Stimulated activated CD4-positive, alpha-beta T cell treated with anti-CD3 and anti-CD28 coated beads, Interleukin-15, amount 100 ng/mL, for 1 hour (primary cell): ENCODE measurements at places on chromosomes 3 and 15.

DNA sequence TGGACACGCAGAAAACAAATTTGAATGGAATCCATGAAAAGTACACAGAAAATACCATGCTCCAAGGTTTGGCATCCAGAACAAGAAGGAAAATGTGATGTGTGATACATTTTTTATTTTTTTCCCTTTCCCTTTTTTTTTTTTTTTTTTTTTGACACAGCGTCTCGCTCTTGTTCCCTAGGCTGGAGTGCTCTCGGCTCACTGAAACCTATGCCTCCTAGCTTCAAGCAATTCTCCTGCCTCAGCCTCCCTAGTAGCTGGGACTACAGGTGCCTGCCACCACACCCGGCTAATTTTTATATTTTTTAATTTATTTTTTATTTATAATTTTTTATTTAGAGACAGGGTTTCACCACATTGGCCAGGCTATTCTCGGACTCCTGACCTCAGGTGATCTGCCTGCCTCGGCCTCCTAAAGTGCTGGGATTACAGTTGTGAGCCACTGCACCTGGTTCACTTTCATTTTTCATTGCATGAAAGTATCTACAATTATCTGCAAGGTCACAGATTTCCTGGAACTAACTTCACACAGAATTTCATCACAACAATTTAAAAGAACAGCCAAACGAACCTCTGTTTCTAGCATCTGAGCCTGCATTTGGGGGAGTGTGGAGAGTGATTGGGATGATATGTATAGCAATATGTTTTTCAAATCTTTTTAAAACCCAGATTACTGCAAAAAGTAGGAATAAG, 8.3 kb downstream of the POU1F1 start:
- no peak for DNase-seq

GRCh38 chr15:33064878-33065277, 129.6 kb downstream of the FMN1 start:
- DNase-seq, result no peak

DNA sequence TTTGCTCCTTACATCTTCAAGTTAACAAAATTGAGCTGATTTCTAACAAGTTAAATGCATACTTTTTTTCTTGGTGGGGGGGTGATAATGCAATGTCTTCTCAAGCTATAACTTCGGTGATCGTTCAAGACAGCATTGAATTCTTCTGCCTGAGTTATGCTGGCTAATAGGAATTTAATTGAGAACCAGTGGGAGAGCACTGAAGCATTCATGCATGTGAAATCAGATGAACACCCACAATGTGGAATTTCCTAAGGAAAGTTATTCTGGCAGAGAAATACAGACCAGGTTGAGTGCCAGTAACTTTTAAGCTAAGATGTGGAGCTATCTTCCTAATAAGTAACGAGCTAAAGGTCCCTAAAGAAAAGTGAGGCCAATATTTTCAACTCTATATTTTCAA, 3.0 kb downstream of the SPATA16 start:
- DNase-seq, result no peak

DNA sequence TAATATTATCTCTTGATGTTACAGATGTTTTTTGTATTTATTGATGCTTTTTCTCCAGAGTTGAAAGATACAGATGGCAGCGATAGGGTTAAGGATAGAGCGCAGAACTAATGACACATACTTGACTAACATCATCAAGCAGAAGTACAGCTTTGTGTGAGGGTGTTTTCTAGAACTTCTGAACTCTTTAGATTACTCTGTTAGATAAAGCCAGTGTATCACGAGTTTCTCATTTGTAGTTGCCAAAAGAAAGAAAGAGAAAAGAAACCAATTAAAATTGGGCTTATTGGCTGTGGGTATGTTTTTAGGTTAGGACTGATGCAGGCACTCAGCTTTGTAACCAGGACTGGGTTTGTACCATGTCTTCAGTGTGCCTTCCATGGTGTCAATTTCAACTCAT, 6.6 kb upstream of the GPR171 start:
- no peak for DNase-seq

DNA sequence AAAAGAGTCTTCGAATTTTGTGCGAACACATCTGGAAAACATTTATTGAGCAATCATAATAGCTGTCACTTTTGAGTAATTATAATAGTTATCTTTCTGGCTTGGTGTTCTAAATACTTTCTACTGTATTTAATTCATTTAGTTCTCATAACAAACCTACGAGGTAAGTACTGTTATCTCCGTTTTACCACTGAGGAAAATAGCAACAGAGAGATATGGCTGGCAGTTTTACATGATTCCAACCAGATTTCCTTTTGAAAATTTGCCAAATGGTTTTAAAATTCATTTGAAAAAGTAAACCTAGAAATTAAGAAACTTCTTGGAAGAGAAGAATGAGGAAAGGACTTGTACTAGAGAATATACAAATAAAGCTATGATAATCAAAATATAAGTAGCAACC, 37.3 kb upstream of the MGA start:
- DNase-seq, result no peak

DNA sequence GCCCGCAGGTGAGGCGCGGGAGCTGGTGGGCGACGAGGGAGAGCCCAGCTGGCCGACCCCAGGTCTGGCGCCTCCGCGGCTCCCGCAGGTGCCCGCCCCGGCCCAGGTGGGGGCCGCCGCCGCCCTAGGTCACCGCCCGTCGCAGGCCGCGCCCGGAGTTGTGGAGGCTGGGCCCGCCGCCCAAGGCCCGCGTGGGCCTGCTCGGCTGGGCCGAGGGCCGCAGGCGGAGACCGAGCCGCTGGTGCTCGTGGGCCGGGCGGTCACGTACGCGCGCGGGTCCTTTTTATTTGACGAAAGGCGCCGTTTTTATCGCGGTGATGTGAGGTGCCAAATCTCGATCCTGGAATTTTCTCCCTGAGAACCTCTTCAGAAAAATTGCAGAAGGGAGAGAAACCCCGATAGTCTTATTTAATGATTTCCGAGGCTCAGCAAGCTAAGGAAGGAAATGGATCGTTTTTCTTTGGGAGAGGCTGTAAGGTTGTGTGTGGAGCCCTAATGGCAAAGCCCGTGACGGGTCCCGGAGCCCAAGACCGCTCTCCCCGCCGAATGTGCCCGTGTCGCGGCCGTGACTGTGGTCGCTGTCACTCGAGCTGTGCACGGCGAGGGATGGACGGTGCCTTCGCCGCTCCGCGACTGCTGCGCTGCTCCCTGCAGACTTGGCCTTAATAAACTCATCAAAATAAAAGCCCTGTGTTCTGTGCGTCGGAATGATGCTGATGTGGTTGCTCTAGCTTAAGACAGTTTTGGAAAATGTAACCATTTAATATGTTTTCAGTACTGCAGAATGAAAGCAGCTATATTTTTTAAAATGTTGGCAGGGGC, 612 bp downstream of the APPL1 start:
- DNase-seq, result no peak

DNA sequence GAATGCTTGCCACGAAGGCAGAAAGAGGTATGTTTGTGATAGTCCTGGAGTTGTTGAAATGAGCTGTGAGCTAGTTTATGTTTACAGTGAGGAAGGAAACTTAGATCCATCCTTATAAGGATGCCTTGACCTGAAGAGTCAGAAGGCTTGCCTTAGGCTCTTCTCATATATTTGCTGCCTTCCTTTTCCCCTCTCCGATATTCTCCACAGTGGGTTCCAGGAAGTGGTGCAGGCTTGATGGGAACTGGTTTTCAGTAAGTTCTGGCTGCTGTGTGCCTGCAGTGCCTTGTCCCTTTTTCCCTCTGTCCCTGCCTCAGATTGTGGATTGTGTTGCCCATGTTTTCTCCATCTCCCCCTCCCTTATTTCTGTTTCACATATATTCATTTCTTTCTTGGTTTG, 287.3 kb upstream of the UBE2E1 start:
- no peak for DNase-seq

- DNase-seq, result no peak
These were observed 4.7 kb downstream of the CSNK1G1 start for GRCh38 chr15:64351265-64351664.

DNA sequence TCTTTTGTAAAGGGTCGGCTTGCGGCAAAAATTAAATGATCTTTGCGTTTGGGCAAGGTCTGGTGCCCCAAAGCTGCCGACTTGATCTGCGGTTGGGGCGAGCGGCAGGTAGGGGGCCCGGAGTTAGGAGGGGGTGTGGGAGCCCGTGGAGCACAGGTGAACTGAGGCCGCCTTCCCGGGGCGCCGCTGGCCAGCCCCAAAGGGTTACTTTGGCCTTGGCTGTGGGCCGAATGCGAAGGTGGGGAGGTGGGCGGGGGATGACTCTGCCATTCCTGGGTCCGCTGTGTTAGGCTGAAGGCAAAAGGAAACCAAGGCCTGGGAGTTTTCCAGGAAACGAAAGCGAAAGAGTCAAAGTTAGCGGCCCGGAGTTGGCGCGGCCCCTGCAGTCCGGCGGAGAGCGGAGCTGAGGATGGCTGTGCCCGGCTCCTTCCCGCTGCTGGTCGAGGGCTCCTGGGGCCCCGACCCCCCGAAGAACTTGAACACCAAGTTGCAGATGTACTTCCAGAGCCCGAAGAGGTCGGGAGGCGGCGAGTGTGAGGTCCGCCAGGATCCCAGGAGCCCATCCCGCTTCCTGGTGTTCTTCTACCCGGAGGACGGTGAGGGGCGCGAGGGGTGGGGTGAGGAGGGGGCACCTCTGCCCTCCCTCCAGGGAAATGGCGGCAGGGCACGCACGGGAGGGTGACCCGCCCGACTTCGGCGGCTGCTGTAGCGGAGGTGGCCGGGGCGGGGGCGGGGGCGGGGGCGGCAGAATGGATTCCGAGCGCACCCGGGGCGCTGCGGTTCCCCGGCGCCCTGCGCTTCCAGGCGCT, at the start of gene PARP14:
Gene PARP14 (plus strand): TSS at position 365 of the 809 bp plus-strand sequence. CDS start 45 bp downstream, at position 410.
- DNase-seq, result peak; percentile 43

DNA sequence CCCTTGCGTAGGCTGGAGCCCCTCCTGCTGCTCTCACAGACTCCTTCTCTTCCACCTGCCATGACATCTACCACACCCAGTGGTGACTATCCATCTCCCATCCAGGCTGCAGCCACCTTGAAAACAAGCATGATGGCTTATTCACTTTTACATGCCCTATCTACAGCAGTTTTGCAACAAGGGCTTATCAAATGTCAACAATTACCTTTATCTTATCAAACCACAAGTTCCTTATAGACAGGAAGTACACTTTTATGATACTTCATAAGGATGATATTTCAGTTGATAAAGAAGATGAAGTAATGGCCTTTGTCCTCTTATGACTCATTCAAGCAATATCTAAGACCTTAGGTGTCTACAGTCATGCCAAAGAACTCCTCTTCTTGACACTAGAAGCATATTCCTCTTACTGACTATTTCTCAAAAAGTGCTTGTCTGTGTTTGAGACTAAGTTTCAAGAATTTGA, 125.3 kb upstream of the SPRED1 start:
- no peak for DNase-seq

- DNase-seq, result no peak
These were observed 39.3 kb downstream of the GRK7 start for GRCh38 chr3:141802316-141803077.

DNA sequence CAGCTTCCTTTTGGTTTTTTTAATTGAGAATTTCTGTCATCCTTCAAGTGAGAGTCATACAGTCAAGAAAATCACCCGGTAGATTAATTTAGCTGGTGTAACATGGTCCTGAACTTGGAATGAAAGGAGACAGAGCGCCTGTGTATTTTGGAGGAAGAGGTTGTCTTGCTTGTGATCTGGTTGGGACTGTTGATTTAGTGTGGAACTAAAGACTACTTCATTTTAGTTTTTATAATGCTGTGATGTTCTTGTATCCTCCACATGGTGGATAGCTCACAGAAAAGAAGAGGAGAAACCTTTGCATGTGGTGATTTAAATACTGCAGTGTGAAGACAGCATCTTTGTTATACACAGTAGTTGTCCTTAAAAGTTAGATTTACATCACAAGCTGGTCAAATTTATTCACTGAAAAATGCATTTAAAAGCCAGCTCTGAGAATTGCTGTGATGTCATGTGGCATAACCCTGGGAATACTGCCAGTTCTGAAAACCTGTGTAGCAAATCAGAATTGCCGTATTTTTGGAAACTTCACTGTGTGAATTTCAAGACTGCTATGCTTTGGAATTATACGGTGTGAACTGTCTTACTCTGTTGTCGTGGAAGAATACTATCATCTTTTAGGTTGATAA, 268.5 kb downstream of the PTPRG start:
- DNase-seq, result no peak

- DNase-seq, result no peak
These were observed 664 bp downstream of the PPCDC start for GRCh38 chr15:75023872-75024636.

DNA sequence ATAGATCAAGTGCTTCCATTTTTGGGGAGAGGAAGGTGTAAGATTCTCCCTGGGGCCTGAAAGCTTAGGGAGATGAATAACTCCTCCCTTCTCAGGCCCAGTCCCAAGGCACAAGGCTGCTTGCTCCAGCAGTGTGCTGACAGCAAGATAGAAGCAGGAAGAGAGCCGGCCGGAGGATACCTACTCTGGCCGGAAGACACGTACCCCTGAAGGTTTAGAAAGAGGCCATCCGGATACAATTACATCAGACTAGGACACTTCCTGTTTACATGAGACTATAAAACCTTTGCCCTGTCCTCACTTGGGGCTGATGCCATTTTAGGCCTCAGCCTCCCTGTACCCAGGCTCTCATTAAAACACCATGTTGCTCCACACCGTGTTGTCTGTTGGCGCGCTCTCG, 329.9 kb downstream of the SV2B start:
- no peak for DNase-seq

- no peak for DNase-seq
These were observed 214.4 kb upstream of the NR2E3 start for GRCh38 chr15:71595846-71596553.

DNA sequence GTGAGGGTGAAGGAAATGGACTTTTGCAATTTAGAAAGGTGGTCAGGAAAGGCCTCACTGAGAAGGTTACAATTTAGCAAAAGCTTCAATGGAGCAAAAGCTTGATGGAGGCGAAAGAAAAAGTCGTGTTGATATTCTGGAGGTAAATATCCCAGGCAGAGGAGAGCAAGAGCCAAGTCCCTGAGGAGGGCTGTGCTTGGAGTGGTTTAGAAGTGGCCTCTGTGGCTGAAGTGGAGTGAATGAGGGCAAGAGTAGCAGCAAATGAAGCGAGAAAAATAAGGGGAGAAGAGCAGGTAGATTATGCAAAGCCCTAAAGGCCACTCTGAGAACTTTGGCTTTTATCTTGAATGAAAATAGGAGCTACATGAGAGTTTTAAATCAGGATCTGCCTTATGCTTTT, 54.1 kb downstream of the GUCA1C start:
- DNase-seq, result no peak

- no peak for DNase-seq
These were observed 15.0 kb downstream of the GCSAM start for GRCh38 chr3:112117841-112118571.

DNA sequence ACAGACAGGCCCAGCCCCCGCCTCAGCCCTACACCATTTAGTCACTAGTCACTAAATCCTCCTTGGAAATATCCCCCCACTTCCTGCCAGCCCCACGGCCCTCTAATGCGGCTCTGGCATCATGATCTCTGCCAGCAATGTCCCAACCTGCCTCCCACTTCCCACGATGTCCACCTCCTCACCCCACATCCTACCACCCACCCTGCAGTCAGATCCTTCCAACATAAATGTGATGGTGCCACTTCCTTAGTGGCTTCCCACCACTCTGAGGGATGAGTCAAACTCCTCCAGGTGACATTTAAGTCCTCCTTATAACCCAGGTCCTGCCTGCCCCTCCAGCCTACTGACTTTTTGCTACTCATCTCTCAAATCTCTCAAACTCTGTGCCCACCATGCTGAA, 167.5 kb downstream of the SHQ1 start:
- no peak for DNase-seq

- no peak for DNase-seq
These were observed 152.2 kb downstream of the NTRK3 start for GRCh38 chr15:88104357-88104756.
